ENCODE measurements at places on chromosomes 16 and 17.
A peak's percentile ranks its signal among the peaks of the same experiment; 100 is the strongest.

DNA sequence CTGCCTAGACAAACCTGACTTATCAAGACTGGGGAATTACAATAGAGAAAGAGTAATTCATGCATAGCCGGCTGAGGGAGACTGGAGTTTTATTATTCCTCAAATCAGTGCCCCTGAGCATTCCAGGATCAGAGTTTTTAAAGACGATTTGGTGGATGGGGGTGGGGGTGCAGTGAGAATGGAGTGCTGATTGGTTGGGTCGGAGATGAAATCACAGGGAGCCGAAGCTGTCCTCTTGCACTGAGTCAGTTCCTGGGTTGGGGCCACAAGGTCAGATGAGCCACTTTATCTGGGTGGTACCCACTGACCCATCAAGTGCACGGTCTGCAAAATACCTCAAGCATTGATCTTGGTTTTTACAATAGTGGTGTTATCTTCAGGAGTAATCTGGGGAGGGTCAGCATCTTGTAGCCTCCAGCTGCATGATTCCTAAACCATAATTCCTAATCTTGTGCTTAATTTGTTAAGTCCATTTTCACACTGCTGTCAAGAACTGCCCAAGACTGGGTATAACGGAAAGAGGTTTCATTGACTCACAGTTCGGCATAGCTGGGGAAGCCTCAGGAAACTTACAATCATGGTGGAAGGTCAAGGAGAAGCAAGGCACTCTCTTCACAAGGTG, 69.6 kb downstream of the MARF1 start:
- peaks cover 1% of the 10 kb centered on the region for H3K27me3 ChIP-seq
- DNase-seq, result no peak
- H3K27ac ChIP-seq, result no peak overlapping the region

DNA sequence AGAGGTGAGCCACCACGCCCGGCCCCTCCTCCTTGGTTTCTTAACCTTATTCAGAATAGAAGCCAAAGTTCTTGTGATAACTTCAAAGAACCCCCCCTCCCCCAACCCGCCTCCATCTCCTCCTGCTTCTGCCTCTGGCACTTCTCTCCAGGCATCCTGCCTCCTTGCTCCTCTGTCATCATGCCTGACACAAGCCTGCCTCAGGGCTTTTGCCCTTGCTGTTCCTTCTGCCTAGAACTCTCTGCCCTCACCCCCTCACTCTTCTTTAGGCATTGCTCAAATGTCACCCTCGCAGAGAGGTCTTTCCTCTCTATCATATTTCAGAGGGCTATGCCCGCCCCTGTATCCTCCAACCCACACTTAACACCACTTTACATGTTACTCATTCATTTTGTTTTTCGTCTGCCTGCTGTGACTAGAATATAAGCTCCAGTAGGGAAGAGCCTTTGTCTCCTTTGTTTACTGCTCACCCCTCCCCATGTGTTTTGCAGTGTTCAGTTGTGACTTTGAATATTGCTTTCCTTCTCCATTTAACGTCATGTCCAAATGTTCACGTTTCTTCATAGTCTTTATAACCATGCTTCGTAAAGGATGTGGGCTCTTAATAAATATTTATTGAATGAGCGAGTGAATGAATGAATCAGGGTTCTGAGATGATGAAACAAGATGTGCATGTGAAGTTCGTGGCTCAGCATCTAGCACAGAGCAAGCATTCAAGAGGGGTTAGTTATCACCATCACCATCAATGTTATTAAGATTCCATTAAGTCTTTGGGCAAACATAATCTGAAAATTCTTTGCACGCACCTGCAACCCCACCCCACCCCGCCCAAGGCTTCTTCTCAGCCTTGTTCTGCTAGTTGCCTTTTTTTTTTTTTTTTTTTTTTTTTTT, 186.2 kb upstream of the WSCD1 start:
- DNase-seq, result no peak
- H3K4me1 ChIP-seq, result peaks cover 8% of the 10 kb centered on the region
- peaks cover 6% of the 10 kb centered on the region for H3K27me3 ChIP-seq
- no peak overlapping the region for H3K27ac ChIP-seq
- H3K36me3 ChIP-seq, result no peaks in the 10 kb centered on the region
- no peak overlapping the region for H3K4me3 ChIP-seq

GRCh38 chr17:40604327-40605080, 39.2 kb upstream of the CCR7 start:
- H3K36me3 ChIP-seq, result no peaks in the 10 kb centered on the region
- no peak for DNase-seq
- no peak overlapping the region for H3K4me3 ChIP-seq
- peaks cover 27% of the 10 kb centered on the region for H3K27me3 ChIP-seq
- no peak overlapping the region for H3K27ac ChIP-seq
- H3K4me1 ChIP-seq, result no peaks in the 10 kb centered on the region

DNA sequence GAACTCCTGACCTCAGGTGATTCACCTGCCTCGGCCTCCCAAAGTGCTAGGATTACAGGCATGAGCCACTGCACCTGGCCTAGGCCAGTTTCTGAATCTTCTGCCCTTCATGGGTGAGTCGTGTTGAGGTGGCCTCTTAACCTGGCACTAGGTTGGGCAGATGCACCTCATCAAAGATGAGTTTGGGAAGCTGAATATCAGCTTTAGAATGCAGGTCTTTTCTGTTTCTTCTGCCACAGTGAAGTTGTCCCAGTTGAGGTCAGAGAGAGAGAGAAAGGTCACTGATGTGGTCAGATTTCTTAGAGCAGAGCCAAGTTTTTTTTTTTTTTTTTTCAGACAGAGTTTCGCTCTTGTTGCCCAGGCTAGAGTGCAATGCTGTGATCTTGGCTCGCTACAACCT, 111.3 kb upstream of the WSCD1 start:
- H3K4me1 ChIP-seq, result no peaks in the 10 kb centered on the region
- H3K27me3 ChIP-seq, result peaks cover 5% of the 10 kb centered on the region
- H3K27ac ChIP-seq, result no peak overlapping the region
- no peak overlapping the region for H3K4me3 ChIP-seq

- H3K27ac ChIP-seq, result no peak overlapping the region
- H3K36me3 ChIP-seq, result peaks cover 4% of the 10 kb centered on the region
- H3K4me3 ChIP-seq, result no peak overlapping the region
- no peaks in the 10 kb centered on the region for H3K27me3 ChIP-seq
- H3K4me1 ChIP-seq, result no peaks in the 10 kb centered on the region
These were observed 740.7 kb upstream of the CA10 start for GRCh38 chr17:52899235-52899634.

DNA sequence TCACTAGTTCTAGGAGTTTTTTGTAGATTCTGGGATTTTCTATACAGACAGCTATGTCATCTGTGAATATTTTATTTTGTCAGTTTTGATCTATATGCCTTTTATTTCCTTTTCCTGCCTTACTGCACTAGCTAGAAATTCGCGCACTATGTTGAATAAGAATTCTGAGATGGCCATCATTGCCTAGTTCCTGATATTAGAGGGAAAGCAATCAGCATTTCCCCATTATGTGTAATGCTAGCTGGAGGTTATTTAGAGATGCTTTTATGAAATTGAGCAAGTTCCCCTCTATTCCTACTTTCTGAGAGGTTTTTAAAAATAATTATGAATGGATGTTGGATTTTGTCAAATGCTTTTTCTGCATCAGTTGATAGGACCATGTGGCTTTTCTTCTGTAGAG, 23.8 kb downstream of the MPRIP start:
- H3K4me1 ChIP-seq, result peaks cover 74% of the 10 kb centered on the region
- no peak overlapping the region for H3K4me3 ChIP-seq
- peaks cover 12% of the 10 kb centered on the region for H3K36me3 ChIP-seq
- DNase-seq, result no peak

DNA sequence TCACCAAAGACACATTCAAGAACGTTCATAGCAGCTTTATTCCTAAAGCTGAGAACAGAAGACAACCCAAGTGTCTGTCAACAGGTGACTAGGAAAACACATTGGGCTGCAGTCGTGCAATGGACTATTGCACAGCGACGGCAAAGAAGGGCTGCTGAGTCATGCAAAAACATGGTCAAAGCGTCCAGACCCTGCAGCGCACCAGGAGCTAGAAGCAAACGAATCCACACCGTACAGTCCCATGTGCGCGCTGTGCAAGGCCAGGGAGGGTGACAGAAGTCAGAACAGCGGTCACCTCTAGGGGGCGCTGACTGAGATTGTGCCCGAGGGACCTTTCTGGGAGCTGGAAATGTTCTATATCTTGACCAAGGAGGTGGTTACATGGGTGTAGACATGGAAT, 266.4 kb downstream of the MAF start:
- peaks cover 9% of the 10 kb centered on the region for H3K36me3 ChIP-seq
- H3K27me3 ChIP-seq, result no peaks in the 10 kb centered on the region
- no peak for DNase-seq
- H3K4me3 ChIP-seq, result no peak overlapping the region

DNA sequence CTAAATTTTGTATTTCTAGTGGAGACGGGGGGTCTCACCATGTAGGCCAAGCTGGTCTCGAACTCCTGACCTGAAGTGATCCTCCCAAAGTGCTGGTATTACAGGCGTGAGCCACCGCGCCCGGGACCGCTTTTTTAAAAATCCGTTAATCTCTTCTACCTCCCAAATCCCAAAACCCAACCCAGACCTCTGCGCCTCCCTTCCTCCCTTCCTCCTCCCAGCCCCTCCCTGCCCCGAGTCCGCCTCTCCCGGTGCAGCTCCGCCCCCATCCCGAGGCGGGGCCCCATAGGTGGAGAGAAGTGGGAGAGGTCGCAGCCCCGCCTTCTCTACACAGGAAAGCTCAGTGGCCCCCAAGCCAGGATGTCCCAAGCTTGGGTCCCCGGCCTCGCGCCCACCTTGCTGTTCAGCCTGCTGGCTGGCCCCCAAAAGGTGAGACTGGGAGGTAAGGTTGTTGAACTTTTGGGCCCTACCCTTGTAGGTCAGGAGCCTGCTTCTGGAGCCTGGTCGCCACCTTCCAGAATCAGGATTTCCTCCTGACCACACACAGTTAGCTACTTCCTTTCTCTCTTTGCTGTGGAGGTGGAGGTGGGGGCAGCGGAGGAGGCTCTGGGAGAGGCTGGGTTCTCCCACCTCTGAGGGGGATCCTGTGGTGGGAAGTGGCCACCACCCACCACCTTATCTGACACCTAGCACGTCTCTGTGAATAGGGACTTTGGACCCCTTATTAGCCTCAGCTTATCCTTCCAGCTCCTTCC, at the start of gene TMEM92:
TMEM92 (plus strand) TSS at position 325 of the 755 bp plus-strand sequence; CDS start at position 361, 36 bp downstream.
- no peaks in the 10 kb centered on the region for H3K36me3 ChIP-seq
- H3K4me3 ChIP-seq, result peak within 1 kb of the TSS; percentile 24
- no peak for DNase-seq
- H3K4me1 ChIP-seq, result peaks cover 61% of the 10 kb centered on the region
- peak within 1 kb of the TSS; percentile 54 for H3K27ac ChIP-seq

GRCh38 chr17:42709561-42709960, 27.2 kb downstream of the CNTNAP1 start:
- no peak overlapping the region for H3K27ac ChIP-seq
- H3K4me1 ChIP-seq, result no peaks in the 10 kb centered on the region
- H3K27me3 ChIP-seq, result no peaks in the 10 kb centered on the region

- H3K27me3 ChIP-seq, result no peaks in the 10 kb centered on the region
- peak overlapping the region; percentile 99 for H3K27ac ChIP-seq
- peak overlapping the region; percentile 82 for H3K4me3 ChIP-seq
- DNase-seq, result peak; percentile 97
These were observed 14.6 kb downstream of the COTL1 start for GRCh38 chr16:84603140-84603816.

GRCh38 chr17:21082001-21082436, 39.2 kb upstream of the USP22 start:
- no peaks in the 10 kb centered on the region for H3K4me1 ChIP-seq
- no peak for DNase-seq
- peaks cover 23% of the 10 kb centered on the region for H3K27me3 ChIP-seq

DNA sequence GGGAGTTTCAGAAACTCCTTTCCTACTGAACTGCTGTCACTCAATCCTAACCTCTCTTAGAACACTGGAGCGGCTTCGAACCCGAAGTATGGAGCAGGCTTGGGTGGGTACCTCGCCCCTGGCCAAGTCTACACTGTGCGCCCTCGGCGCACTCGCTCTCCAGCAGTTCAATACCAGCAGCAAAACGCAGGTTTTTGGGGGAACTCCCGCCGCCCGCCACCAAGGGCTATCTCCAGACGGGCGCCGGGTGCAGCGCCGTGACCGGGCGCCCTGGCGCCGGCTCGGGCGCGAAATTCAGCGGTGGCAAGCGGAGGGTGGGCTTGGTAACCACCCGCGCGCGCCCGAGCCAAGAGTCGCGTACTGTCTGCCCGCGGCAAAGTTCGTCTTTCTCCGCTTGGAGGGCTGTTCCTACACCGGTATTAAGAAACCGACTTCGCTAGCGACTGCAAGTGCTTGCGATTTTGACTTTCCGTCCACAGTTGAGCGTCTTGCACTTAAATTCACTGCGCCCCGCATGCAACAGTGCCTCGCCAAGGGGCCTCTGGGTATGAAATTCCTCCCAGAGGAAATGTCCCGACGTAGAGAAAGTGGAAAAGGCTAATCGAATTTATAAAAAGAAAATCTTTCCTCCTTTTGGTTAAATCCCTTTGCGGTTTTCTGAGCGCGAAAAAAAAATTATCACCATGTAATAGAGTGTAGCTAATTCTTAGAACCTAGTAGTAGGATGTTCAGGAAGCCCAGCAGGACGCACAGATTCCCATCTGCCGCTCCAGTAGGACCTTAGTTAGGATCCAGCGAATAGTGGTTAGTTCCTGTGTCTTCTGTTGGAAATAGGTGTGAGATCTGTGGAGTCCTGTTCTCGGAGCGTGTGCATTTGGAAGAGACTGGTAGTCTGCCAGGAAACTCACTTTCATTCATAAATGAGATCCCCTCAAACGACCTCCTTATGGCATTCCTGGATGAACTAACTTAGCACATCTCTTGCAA, 5.0 kb upstream of the SALL1 start:
- H3K4me1 ChIP-seq, result peaks cover 49% of the 10 kb centered on the region
- peak overlapping the region; percentile 76 for H3K4me3 ChIP-seq
- DNase-seq, result no peak
- no peak overlapping the region for H3K27ac ChIP-seq

DNA sequence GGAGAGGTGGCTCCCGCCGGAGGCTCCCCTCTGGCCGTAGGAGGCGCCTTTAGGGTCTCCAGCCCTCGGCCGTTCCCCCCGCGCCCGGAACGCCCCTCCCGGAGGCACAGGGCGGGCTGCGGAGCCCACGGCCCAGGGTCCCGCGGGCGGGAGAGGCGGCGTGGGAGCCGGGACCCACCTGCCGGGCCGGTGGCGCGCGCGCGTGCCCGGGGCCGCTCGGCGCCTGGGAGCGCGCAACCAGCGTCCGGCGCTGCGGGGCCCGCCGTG, at the start of gene MIF4GD:
MIF4GD (minus strand) TSS at position 266 of the 267 bp plus-strand sequence. CDS start 1,036 bp downstream, outside the sequence.
- H3K4me3 ChIP-seq, result peak within 1 kb of the TSS; percentile 83
- 0 out of 2 replicates have a peak, but pooled peaks cover 6% of the 10 kb centered on the region for H3K36me3 ChIP-seq
- no peaks in the 10 kb centered on the region for H3K27me3 ChIP-seq
- peak within 1 kb of the TSS; percentile 62 for H3K27ac ChIP-seq

GRCh38 chr16:68264128-68265077, at the start of gene SLC7A6:
TSS of gene SLC7A6 (plus strand) at chr16:68264526. CDS start at chr16:68274727, 10,201 bp downstream.
- peak; percentile 69 for DNase-seq
- peak within 1 kb of the TSS; percentile 99 for H3K27ac ChIP-seq
- H3K27me3 ChIP-seq, result peaks cover 5% of the 10 kb centered on the region
- H3K36me3 ChIP-seq, result peaks cover 14% of the 10 kb centered on the region
- H3K4me1 ChIP-seq, result peaks cover 40% of the 10 kb centered on the region

GRCh38 chr17:76920364-76921139, 52.3 kb downstream of the MGAT5B start:
- DNase-seq, result no peak
- H3K4me1 ChIP-seq, result no peaks in the 10 kb centered on the region
- H3K27me3 ChIP-seq, result peaks cover 32% of the 10 kb centered on the region
- no peaks in the 10 kb centered on the region for H3K36me3 ChIP-seq
- no peak overlapping the region for H3K27ac ChIP-seq

GRCh38 chr17:63306855-63307254, 139.3 kb downstream of the CYB561 start:
- H3K36me3 ChIP-seq, result peaks cover 49% of the 10 kb centered on the region
- no peak for DNase-seq
- H3K4me3 ChIP-seq, result no peak overlapping the region

GRCh38 chr17:61352781-61353491, 46.7 kb upstream of the TBX2 start:
- H3K4me1 ChIP-seq, result peaks cover 29% of the 10 kb centered on the region
- peaks cover 5% of the 10 kb centered on the region for H3K36me3 ChIP-seq
- H3K4me3 ChIP-seq, result no peak overlapping the region

All from HFFc6 (cell line).